ENCODE measurements at places on chromosomes 13 and 19.

DNA sequence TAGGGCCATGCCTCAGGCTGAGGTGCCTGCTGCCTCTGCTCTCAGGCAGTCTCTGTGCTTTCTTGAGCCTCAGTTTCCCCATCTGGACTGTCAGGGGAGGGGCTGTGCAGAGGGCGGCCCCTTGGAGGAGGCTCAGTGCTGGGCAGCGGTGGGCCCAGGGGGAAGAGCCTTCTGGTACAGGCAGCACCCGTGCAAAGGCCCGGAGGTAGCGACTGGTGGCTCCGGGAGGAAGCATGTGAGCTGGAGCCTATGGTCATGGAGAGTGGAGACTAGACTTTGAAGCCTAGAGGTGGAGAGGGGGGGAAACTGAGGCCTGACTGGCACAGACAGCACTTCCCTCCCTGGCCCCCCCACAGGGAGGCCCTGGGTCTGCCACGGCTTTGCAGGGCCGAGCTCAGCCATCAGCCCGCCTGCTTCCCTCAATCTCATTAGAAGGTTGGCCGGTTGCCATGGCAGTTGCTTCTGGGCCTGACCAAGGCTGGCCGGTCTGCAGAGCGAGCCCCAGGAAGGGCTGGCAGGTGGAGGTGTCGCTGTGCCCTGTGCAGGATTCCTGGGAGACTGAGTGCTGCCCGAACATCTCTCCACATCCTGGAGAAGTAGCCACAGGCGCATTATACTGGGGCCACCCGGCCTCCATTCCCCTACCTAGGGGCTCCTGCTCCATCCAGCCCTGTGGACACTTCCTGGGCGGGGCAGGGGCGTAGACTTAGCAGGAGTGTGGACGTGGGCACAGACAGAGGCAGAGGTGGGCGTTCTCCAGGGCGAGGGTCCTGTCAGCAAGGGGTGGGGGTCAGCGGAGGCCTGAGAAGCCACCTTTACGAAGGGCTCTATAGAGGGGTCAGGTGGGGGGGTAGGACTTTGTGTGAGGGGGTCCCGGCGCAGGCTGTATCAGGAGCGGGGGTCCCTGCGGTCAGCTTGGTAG, 53.2 kb downstream of the CRTC1 start:
- no peak for DNase-seq

GRCh38 chr19:21626924-21627697, 121.7 kb downstream of the ZNF429 start:
- DNase-seq, result no peak

DNA sequence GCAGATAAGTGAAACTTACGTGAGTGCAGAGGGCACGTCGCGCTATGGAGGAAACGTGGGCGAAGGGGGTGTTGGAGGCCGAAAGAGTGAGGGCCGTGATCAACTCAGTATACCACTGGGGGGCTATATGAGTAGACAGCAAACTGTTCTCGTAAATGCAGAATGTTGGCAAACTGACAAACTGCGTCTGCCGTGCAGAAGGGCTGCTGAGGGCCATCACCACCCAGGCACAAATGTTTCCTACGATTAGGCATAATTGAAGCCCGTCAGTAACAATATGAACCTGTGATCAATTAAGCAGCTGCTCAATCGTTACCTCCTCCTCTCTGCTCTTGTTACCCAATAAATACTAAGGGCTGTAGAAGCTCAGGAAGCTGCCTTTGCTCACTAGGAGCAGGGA, 17.3 kb upstream of the MADCAM1 start:
- DNase-seq, result no peak

GRCh38 chr19:27794494-27795042, 1418.4 kb downstream of the UQCRFS1 start:
- no peak for DNase-seq

Measured in smooth muscle cell of the brain vasculature (primary cell).